ENCODE measurements at places on chromosomes 3 and 15.
A peak's percentile ranks its signal among the peaks of the same experiment; 100 is the strongest.

DNA sequence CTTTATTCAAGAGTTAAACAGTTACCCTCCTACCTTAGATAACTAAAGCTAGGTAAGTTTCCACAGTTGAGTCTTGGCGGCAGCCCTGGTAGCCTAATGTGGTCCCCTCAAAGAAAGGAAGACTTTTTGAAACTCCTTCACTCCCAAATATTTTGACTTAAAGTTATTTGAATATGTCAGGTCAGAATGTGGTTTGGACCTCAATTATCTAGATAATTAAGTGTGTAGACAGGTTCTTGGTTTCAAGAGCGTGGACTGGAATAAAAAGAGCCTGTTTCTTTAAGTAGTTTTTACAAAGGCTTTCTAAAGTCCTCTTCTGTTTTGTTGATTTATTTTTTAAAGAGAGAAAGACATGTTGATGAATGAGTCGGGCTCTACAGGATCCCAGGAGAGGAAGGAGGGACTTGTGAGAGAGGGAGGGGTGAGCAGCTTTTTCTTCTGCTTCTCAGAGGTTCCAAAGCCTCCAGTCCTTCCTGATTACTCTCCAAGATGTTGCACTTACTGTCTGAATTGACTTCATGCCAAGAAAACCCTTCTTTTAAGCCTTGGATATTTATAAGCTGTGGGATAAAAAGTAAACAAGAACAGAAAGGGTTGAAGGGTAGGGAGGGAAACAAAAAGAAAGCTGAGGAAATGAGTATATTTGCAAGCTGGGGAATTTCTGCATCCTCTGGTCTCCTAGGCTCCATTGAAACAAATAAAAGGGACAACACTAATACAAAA is 457.4 kb downstream of the IGSF11 start:
- DNase-seq: no peak

DNA sequence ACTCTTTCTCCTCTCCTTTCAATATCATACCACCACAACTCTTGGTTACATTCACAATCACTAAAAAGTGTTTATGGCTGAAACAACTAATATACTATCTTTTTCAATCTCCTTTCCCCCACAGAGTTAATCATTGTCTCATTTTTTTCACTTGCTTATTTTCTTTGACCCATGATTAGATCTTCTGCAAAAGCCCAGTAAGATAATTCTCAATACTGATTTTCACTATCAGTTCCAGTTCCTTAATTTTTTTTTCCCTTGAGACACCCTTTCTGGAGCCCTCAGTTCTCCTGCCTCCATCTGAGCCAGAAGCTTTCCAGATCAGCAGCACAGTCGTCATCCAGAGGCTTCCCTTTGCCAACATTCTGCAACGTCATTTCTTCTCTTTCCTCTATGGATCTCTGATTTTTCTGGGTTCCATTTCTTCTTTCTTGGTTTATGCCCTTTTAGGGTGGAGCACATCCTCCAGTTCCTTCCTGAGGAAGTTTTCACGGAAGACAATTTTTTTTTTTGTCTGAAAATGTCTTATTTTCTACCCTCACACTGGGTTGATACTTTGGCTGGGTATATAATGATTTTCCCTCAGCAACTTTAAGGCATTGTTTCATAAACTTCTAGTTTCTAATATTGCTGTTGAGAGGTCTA is 88.7 kb upstream of the C15orf39 start:
- no peak for DNase-seq

GRCh38 chr3:193599393-193599792 is 6.4 kb downstream of the OPA1 start:
- no peak for DNase-seq

DNA sequence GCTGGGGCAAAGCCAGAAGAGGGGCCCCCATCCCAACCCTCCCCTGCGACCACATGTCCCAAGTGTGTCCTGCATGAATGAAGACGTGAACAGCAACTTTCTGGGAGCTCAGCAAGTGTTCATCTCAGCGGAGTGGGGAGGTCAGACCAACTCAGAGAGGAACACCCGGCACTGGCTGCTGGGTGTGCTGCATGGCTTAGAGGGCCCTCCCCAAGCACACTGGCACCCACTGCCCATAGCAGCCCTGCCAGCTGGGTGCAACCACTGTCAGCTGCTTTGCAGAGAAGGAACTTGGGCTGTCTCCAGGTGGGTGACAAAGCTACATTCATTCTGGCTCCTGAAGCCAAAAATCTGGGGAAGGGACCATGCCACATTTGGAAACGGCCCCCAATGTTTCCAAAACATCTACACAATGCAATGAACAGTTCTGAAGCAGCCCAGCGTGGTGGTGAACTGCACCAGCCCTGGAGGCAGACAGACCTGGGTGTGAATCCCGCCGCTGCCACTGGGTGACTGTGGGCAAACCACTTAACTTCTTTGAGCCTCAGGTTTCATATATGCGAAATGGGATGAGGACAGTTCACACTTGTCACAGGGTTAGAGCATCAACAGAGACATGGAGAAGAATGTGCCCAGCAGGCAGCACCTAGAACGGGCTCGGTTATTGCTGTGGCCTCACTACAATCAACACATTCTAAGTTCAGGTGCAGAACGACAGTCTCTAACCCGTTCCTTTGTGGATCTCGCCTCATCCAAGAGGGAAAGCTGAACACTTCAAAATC is 145.4 kb downstream of the NUP210 start:
- DNase-seq: no peak

GRCh38 chr3:197260491-197261163 is 37.8 kb downstream of the DLG1 start:
- DNase-seq: no peak

GRCh38 chr15:65366122-65366892 is 11.5 kb downstream of the IGDCC3 start:
- no peak for DNase-seq

DNA sequence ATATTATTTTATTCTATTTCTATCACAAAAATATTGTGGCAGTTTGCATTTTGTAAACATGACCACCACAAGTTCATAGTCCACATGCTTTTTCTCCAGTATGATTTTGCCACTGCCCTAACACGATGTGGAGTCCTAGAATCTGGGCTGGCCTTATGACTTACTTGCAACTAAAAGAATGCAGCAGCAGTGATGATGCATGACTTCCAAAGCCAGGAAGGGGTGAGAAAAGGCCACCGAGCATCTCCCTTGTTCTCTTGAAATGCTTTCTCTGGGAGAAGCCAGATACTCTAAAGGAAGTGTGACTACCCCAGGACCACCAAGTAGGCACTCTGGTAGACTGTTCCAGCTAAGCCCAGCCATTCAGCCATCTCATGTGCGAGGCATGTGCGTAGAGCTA is 191.6 kb upstream of the MRPL3 start:
- no peak for DNase-seq

- DNase-seq: no peak
Observed at GRCh38 chr3:58484722-58485069, 7.2 kb upstream of the KCTD6 start.

GRCh38 chr3:24375947-24376384 is 118.7 kb downstream of the THRB start:
- DNase-seq: no peak

- no peak for DNase-seq
Observed at GRCh38 chr15:100454148-100454547, 74.6 kb downstream of the CERS3 start.

- no peak for DNase-seq
Observed at GRCh38 chr3:113132571-113132996, 78.8 kb upstream of the BOC start.

DNA sequence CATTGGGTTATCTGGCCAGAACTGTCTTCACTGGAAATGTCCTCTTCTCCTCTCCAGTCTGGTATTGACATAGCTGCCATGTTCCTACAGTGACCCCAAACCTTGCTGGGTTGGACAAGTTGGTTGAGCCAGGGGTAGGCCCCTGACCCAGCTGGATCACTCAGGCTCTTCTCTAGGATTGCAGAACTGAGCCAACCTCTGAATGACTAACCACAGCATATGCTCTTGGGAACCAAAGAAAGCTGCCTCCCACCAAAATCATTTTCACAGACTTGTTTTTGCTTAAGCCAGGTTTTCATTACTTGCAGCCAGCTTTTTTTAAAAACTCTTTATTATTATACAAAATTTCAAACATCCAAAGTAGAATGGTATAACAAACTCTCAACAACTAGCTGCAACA is 41.4 kb downstream of the FSIP1 start:
- no peak for DNase-seq

DNA sequence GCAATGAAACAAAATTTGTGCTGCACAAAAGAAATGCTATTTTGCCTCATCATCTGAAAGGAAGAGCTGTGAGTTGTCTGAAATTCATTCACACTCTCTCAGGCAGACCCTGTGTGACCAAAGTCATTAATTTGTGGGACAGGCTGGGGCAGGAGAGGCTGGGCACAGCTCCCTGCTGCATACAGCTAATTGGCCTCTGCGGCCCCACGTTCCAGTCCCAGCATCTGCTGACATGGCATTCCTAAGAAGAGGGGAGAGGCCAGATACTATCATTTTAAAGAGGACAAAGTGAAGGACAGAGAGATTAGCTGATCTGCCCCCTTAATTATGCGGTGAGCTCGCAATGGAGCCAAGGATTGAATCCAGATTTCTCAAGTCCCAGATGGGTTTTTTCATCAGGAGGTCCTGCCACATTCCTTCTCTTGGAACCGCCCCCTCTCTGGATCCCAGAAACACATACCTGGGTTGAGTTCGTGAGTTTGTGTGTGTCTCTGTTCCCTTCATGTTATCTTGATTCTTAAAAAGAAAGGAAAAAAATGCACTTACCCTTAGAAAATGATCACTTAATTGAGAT is 25.1 kb downstream of the POLR2M start:
- DNase-seq: no peak

GRCh38 chr3:146536681-146537080 is 7.7 kb downstream of the PLSCR1 start:
- no peak for DNase-seq

DNA sequence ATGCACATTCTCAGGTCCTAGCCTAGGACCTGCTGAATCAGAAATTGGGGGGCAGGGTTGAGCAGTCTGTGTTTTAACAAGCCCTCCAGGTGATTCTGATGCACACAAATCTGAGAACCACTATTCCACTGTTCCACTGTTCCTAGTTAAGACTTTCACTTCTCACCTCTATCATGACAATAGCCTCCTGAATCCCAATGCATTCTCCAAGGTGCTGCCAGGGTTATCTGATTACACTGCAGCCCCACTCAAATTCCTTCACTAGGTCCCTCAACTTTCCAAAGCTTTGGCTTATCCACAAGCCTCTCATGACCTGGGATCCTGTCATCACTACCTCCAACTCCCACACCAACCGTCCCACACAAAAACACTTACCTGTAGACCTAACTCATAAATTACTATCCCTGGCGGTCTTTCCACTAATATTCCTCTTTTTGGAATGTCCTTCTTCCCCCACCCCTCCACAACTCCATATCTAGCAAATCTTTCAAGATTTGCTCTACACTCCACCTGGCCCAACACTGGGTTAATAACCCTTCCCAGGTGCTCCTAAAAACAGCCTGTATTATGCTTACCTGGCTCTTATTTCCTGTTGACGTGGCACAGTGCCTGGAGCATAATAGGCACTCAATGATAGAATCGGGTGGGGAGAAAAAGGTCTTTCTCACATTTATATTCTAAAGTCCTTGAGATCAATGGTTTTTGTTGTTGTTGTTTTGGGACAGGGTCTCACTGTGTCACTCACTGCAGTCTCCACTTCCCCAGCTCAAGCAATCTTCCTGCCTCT is 27.2 kb downstream of the TBL1XR1 start:
- no peak for DNase-seq

GRCh38 chr3:100103558-100104441 is 10.5 kb downstream of the FILIP1L start:
- peak; percentile 12 for DNase-seq

GRCh38 chr3:53899750-53900149 is 8.1 kb upstream of the SELENOK start:
- DNase-seq: no peak

- no peak for DNase-seq
Observed at GRCh38 chr3:129063091-129063640, 2.6 kb downstream of the GP9 start.

GRCh38 chr3:88028876-88029275 is 29.9 kb downstream of the CGGBP1 start:
- DNase-seq: no peak

DNA sequence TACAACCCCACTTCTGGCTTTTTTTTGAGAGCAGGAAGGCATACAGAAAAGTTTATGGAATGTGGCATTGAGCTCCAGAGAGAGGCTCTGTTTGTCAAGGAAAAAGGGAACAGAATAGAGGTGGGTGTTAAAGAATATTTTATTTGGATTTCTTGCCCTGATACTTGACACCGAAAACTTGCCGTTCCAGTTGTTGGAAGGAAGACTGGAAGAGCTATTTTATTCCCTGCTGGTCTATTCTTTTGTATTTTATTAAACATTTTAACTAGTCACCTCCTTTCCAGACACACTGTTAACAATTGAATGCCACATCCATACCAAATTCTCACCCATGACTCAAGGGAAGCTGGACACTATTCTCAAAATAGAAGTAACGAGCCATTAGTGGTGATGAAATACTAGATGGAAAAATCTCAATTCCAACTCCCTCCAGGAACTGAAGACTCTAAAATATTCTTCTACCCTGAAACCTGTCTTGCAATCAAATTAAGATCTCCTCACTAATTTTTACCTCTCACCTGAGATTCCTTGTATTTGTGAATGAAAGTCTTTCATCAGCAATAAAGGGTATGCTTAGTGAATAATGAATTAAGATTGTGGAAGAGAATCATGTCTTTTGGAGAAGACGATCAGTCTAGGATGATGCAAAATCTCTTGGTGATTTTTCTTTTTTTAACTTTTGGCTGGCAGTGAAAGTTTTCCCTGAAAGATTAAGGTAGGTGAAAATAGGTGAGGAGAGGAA is 28.5 kb downstream of the GREM1 start:
- no peak for DNase-seq

DNA sequence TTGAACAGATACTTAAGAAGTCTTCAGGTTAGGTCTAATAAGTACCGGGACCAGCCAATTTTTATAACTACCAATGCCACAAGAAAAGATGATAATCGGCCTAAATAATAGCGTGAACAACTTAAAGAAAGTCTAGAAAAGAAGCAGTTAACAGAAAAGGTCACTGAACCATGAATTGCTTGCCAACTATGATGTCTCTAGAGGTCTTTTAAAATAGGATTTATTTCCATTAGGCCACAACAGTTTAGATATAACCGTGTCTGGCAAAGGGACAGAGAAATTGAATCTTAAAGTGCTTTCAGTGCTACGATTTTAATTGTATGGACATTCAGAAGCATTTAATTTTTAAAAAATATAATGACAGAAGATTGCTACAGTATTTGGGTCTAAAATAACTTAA is 1070.4 kb downstream of the ROBO1 start:
- no peak for DNase-seq
